ENCODE measurements at places on chromosomes 1 and 21.

DNA sequence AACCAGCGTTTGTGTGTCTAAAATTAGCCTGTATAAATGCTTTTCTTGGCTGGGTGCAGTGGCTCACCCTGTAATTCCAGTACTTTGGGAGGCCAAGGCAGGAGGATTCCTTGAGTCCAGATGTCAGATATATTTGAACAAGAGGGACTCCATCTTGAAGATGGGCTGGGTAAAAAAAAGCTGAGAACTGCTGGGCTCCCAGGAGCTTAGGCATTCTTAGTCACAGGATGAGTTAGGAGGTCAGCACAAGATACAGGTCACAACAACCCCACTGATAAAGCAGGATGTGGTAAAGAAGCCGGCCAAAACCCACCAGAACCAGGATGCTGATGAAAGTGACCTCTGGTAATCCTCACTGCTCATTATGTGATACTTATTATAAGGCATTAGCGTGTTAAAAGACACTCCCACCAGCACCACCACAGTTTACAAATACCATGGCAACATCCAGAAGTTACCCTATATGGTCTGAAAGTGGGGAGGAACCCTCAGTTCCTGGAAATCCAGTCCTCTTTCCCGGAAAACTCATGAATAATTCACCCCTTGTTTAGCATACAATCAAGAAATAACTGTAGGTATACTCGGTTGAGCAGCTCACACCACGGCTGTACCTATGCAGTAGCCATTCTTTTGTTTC is 36.2 kb upstream of the ZNF496 start:
- no peak for DNase-seq

GRCh38 chr1:15339570-15339969 is 70.1 kb upstream of the EFHD2 start:
- DNase-seq = no peak

DNA sequence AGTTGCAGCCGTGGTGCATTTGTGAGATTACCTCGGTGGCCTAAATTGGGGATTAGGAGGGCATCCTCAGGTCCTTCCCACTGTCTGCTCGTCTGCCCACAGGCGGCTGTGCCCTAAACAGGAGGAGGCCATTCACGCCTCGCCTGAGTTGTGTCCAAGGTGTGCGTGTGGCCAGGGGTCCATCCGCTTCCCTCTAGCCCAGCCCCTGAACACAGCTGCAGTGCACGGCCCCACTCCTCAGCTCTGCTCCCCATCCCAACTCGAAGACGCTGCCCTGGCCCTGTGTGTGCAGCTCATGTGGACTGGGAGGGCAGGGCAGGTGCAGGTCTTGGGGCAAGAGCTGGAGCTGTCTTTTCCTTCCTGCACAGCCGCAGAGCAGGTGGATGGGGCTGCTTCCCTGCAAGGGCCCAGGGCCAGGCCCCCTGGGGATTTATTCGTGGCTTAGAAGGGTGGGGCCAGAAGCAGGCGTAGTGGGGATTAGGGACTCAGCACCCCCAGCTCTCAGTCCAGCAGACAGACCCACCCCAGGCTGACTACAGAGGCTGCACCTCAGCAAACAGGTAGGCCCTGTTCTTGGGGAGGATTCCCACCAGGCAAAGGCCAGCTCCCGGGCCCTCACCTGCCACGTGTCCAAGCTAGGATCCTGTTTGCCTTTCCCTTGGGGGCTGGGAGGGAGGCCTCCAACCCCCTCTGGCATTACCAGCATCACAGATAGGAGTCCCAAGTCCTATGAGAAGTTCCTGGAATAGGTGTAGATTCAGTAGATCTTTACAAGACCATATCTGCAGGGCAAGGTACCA is 4.3 kb downstream of the GUK1 start:
- DNase-seq = no peak

DNA sequence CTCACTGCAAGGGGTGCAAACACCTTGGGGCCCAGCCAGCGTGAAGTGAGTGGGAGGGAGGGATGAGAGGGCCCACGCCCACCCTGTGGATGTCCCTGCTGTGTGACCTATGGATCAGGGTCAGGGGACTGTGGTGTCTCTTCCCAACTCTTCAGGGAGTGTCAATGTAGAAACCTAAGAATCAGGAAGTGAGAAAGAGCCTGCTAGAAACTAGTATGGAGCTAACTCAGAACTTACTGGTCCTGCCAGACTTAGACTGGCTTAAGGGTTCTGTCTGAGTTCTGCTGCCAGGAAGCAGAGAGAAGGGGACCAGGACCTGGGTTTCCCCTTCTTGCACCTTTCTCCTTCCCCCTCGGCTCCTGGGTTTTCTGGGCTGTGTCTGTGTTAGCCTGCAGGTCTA is 1.8 kb upstream of the IL10 start:
- DNase-seq = no peak

DNA sequence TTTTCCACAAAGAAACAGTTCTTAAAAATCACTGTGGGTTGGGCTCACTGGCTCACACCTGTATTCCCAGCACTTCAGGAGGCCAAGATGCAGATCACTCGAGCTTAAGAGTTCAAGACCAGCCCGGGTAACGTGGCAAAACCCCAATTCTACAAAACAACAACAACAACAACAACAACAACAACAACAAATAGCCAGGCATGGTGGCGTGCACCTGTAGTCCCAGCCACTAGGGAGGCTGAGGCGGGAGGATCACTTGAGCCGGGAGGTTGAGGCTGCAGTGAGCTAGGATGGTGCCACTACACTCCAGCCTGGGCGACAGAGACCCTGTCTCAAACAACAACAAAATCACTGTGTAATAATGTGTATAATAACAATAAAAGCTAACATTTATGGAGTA is 40.8 kb downstream of the CDCP2 start:
- no peak for DNase-seq

DNA sequence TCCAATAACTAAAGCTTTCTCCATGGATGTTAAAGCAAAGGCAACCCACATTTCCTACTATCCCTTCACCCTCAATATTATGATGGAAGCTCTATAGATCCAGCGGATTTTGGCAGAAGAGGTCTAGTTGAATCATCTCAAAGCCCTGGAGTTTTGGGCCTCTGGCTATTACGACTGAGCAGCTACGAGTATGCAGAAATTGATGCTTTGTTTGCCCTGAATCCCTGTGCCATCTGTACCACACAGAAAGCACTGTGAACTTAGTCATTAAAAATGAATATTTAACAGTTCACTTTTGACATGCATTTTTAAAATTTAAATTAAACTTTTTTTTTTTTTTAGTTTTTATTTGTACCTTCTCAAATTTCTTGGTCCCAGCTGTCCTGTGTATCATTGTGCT is 705.4 kb upstream of the PTBP2 start:
- DNase-seq = no peak

- no peak for DNase-seq
Observed at GRCh38 chr1:108142773-108143394, 57.3 kb downstream of the SLC25A24 start.

- DNase-seq = no peak
Observed at GRCh38 chr1:157136133-157136532, 2.1 kb downstream of the ETV3 start.

GRCh38 chr1:115036814-115037507 is 7.3 kb downstream of the TSHB start:
- DNase-seq = no peak

GRCh38 chr1:236345728-236346127 is 48.4 kb upstream of the EDARADD start:
- no peak for DNase-seq

DNA sequence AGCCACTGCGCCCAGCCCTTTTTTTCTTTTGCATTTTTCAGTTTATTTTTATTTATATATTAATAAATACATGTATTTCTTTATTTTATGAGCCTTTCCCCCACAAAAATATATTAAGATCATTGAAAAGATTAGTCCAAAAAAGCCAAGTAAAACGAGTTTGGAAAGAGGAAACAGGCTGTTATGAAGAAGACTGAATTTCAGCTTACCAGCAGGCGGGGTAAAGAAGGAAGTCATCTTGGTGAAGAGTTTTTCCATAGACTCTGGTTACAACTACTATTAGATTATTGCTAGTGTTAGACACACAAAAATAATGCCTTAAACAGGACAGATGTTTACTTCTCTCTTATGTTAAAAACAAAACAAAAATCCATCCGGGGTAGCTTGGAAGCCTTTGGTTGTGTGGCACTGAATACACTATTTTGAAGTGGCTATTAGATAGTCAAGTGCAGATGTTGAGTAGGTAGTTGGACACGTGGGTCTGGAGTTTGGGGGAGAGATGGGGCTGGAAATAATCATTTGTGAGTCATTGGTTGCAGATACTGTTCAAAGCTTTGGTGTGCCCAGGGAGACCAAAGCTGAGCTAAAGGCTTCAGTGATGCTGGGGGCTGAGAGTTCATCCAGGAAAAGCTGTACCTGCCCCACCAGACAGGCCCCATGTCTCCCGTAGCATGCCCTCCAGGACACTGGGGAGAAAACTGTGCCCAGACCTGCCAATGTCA is 8.7 kb upstream of the LRRC71 start:
- DNase-seq = no peak

DNA sequence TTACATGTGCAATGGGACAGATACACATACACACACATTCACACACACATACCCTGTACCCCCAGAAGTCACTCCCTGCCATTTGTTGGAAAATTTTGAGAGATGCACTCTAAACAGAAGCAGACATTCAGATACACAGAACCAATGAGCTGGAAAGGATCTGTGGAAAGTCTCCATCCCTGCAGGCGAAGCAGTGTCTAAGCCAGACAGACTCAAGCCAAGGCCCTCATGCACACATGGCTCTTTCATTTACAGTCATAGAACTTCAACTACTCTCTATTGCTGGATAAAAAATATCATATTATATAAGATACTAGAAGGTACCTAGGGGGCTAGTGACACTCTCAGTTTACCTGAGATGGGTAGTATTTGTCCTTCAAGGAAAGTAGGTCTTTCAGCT is 7.3 kb upstream of the SEC16B start:
- no peak for DNase-seq

GRCh38 chr1:232186931-232187330 is 443.0 kb downstream of the SIPA1L2 start:
- DNase-seq = no peak
